ENCODE measurements at places on chromosomes 12 and 14.

DNA sequence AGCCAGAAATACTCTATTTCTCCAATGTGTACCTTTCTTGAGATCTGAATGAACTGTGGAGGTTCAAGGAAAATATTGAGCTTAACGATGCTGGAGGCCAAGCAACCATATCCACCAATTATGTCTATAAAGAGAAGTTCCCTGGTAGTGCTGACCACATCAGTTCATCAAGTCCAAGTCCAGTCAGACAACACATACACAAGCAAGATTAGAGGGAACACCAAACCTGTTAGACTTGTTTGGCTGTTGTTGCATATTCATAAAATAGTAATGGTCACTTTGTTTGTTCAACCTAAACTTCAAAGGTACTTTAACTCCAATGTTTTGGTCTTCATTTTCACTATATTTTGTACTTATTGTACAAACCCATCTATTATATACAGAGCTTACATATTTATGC, 81.6 kb downstream of the LMO3 start:
- DNase-seq: no peak

- DNase-seq: no peak
Measured at GRCh38 chr14:67516676-67517075, 16.4 kb upstream of the PLEKHH1 start.

GRCh38 chr12:19605720-19606119, 166.4 kb downstream of the AEBP2 start:
- DNase-seq: no peak

- no peak for DNase-seq
Measured at GRCh38 chr14:97707603-97708002, 910.4 kb downstream of the VRK1 start.

DNA sequence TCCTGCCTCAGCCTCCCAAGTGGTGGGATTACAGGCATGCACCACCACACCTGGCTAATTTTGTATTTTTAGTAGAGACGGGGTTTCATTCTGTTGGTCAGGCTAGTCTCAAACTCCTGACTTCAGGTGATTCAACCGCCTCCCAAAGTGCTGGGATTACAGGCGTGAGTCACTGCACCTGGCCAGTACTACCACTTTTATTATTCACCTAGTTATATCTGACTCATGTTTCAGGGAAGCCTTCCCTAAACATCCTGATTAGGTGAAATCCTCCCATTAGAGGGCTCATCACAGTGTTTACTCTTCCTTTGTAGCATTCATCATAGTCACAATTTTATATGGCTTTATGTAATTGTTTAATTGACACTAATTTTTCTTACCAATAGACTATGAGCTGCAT, 295.3 kb upstream of the SOX5 start:
- no peak for DNase-seq

DNA sequence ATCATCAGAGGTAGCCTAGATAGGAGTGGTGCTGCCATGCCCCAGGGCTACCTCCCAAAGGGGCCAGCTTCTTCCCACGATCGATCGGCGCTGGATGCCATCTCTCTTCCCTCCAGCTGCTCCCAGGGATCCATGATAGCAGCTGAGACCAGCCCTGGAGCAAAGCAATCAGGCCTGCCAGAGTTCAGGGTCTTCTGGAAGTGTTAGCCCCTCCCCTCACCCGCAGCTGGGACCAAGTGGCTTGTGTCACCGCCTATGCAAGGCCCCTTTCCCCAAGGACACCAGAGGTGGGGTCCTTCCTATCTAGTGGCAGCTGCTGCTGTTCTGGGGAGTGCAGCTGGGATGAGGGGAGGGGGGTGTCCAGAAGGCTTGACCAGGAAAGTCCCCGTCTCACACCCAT, 87.0 kb downstream of the IRF2BPL start:
- DNase-seq: no peak

DNA sequence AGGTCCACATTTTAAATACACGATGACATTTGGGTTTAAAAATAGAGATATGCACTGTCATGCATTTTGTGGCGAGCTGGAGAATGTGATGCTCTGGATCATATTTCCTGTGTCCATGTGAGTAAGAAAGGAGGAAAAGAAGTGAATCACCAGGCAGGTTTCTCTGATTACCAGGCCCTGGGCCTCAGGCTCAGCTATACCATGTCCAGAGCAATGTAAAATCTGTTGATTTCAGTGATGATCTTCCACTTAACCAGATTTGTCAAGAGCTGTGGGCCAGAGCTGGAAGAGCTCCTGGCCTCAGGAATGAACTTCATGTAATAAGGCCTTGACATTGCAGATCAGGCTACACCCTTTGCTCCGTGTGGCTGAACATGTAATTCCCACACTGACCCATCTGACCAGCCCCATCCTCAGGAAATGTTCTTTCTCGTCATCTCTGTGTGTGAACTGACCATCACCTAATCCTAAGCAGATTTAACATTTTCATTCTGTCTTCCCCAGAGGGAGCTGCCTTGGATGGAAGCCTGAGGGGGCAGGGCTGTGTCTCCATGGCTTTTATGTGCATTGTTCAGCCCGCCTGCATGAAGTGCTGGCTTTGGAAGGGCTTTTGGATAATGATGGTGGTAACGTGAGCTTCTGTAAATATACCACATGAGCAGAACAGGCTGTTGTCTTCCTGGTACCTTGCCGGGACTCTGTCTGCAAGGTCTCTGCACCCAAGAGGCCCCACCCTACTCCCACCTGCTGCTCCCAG, 54.5 kb downstream of the CRACR2A start:
- DNase-seq: no peak

GRCh38 chr12:108634341-108634751, 652 bp upstream of the SELPLG start:
- DNase-seq: no peak

DNA sequence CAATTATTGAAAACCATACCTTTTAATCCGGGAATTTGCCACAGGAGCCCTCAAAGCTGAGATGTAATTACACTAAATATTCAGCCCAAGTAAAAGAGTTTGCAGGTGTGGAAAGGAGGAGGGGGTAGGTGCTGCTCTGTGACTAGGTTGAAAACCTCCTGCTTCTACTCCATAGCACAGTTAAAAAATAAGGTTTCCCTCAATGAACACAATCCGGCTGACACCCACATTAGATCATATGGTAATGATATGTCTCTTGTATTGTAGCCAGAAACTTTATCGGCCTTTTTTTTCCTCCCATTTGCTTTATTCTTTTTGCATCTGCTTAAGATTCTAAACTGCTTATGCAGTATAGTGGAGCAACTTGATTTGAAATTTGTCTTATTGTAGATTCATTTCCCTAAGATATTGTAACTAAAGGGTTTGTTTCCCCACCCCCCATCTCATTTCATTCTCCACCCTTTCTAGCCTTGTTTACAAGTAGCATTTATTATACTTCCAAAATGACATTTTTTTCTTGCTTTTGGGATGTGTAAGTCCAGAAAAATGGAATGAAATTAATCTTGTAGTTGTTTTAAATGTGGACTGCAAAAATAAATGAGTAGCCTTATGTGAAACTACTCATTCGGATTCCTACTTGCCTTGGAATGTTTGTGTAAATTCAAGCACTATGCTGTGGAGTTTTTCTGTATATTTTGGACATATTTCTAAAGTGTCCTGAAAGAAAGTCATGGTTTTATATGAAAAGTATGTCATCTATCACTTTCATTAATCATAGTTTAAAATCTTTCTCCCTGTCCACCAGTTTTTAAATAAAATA, at the start of gene DCN:
DCN (minus strand) TSS at position 182 of the 820 bp plus-strand sequence. CDS start 4,265 bp downstream, outside the sequence.
- no peak for DNase-seq

DNA sequence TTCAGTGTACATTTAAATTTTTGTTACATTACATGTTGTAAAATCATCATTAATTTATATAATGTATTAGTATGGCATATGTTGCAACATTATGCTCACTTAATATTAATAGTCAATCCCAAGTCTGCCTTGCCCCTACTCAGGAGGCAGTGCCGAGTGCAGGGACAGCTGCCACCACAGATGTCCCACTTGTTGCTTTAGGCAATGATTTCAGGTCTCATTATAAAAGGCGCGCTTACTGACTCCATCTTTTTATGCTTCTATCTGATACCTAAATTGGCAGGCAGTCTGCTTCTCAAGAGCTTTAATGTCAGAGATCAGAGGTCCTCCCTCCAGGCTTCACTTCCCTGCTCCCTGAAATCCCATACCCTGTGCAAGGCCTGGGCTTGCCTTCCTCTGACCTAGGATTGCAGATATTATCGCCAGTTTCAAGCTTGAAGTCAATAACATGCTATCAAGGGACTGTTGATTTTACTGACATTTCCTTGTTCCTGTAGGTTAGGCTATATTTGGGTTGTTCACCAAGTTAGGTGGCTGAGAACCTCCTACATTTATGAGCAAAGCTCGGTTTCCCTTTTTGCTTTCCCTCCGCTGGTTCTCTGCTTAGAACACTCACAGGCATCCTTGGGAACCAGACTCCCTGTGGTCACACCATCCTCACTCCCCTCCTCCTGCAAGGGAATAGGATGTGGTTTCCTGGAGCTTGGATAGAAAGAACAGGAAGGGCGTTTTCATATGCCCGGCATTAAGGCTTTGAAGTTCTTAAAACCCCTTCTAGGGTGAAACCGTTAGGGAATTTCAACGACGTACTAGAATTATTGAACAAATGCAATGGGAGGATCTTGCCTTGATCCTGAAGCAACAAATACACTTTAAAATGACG, 208.4 kb upstream of the FKBP4 start:
- no peak for DNase-seq

Data from esophagus squamous epithelium (tissue), 5 donors.